Amniotic stem cell (primary cell): ENCODE measurements at places on chromosomes 16 and 17.

DNA sequence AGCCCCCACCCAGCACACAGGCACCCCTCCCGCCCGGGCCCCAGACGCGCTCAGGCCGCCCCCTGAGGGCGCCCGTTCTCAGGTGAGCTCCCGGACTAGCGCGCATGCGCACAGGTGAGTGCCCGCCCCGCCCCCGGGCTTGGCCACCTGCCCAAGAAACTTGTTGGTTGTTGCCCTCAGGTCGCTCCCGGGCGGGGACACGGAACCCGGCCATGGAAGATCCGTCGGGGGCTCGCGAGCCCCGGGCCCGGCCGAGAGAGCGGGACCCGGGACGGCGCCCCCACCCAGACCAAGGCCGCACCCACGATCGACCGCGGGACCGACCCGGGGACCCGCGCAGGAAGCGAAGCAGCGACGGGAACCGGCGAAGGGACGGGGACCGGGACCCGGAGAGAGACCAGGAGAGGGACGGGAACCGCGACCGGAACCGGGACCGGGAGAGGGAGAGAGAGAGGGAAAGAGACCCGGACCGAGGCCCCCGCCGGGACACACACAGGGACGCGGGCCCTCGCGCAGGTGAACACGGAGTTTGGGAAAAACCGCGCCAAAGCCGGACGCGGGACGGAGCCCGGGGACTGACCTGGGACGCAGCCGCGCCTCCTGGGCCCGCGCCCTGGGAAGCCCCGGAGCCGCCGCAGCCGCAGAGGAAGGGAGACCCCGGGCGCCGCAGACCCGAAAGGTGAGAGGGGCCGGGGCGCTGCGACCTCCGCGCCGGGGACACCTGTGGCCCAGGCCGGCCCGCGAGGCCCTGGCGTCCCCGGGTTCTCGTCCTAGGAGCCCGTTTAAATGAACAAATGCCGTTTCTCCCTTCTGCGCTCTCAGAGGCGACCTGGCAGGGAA, at the start of gene MARVELD3:
Gene MARVELD3 (plus strand): TSS at position 167 of the 840 bp plus-strand sequence. CDS start 46 bp downstream, at position 213.
- DNase-seq: no peak

- no peak for DNase-seq
These were observed 25.2 kb upstream of the MLKL start for GRCh38 chr16:74725651-74726455.

DNA sequence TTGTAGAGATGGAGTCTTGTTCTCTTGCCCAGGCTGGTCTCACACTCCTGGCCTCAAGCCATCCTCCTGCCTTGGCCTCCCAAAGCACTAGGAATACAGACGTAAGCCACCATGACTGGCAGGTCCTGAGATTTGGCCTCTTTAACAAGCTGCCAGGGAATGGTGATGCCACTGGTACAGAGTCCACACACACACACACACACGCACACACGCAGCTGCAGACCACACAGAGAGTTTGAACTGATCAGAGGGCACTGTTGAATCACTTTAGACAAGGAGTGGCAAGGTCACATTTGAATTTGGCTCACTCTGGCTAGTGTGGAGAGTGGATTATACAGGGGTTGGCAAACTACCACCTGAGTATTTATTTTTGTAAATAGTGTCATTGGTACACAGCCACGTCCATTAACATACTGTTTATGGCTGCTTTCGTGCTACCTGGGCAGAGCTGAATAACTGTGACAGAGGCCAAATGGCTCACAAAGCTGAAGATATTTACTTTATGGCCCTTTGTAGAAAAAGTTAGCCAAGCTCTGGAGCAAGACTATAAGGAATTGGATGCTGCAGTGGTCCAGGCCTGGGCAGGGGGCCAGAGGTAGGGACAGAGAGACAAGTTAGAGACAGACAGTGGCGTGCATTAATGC, 9.9 kb downstream of the ITPRIPL2 start:
- no peak for DNase-seq

GRCh38 chr16:534856-535445, 7.4 kb downstream of the CAPN15 start:
- no peak for DNase-seq

- no peak for DNase-seq
These were observed 574.3 kb upstream of the CA10 start for GRCh38 chr17:52732841-52733240.

- DNase-seq: no peak
These were observed 222.5 kb upstream of the GSE1 start for GRCh38 chr16:85390511-85391174.

DNA sequence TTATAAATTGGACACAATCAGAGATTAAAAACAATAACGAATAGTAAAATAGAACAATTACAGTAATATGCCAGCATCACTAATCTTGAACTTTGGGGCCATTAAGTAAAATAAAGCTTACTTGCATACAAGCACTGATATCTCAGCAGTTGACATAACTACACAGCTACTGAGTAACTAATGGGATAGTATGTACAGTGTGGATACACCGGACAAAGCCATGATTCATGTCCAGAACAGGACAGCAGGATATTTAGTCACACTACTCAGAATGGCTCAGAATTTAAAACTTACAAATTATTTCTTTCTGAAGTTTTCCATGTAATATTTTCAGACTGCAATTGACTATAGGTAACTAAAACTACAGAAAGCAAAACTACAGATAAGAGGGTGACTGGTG, 427.5 kb downstream of the CDH13 start:
- no peak for DNase-seq

- DNase-seq: no peak
These were observed 1.6 kb downstream of the BAHCC1 start for GRCh38 chr17:81396722-81397313.

GRCh38 chr16:14465799-14466198, 164.3 kb downstream of the PARN start:
- DNase-seq: no peak

DNA sequence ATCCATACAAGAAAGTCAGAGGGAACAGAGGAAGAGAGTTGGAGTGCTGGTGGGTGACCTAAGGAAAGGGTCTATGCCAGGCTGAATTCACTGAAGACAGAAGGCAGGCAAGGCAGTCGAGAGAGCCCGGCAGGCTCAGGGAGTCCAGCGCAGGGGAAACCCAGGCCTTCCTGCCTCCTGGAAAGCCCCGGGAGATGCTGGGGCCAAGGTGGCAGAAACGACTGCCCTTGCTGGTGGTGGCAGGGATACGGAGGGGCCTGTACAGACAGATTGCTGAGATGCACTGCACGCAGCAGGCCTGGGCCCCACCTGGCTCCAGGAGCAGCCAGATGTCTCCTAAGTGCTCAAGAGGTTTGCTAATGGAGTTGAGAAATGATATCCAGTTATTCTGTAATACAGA, 59.8 kb downstream of the GTF3C1 start:
- DNase-seq: no peak

GRCh38 chr16:87501117-87501516, 8.3 kb upstream of the ZCCHC14 start:
- DNase-seq: no peak

DNA sequence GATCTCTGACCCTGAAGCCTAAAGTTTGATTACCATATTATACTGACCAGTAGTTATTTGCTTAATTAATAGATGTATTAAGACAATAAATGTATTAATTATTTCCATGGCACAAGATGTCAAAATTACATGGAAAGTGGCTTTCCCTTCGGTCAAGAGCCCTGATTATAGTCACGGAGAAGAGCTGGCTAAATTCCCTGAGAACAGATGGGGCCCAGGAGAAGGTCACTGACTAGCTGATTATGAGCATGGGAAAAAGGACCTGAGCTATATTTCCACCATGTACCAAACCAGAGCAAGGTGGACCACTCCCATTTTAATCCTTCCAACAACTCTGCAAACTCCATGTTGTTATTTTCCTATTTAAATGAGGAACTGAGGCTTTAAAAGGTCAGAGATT, 12.9 kb upstream of the MYO18A start:
- no peak for DNase-seq

DNA sequence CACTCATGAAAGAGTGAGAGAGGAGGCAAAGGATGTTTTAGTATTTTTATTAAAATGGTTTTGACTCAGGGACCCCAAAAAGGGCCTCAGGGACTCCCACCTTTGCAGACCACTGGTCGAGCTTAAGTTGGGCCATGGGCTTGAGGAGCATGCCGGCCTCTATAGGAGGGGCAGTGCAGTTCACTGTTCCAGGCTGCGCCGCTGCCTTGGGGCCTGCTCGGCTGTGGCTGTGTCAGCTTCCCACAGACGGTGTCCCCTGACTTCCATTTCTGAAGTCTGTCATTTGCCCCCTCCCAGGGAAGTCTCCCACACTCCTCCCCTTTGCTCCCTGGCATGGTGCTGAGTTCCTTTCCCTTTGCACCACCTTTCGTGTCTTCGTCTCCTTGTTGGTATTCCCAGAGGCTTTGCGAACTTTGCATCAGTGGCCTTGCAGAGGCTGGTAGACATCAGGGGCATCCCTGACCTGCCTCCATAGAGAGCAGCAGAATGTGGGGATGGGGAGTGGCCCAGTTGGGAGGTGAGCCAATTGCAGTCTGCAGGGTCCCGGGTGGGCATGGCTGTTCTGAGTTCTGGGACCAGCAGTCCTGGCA, 17.1 kb downstream of the MPRIP start:
- DNase-seq: no peak

DNA sequence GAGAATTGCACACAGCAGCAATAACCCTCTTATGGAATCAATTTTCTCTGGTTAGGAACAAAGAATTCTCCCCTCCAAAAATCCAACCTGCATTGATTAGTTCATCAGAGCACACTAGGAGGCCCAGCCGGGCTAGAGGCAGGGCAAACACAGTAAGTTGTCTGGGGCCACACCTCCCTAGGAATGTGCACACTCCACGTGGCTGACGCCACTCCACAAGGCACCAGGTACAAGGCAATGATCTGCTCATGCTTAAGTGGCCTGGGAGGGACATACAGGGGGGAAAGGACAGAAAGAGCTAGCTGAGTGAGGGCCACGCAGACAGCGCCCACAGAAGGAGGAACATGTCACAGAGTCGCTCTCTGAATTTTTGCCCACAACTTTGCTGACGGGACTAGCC, 107.6 kb downstream of the SLC39A11 start:
- no peak for DNase-seq

DNA sequence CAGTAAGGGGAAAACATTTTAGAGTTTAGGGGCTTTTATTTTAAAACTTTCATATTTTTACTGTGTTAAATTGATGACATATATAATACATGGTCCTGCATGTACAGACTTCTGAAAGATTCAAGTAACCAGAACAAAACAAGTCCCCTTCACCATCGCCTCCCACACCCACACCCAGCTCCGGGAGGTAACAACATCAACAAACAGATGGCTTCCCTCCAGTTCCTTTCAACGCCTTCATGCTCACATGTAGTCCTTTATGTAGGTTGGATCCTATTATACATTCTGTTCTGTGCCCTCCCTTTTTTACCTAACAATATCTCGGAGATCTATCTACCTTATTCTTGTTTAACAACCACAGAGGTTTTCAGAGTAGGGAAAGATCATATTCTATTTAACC, 30.5 kb downstream of the GINS3 start:
- DNase-seq: no peak

- no peak for DNase-seq
These were observed 7.4 kb downstream of the GLIS2 start for GRCh38 chr16:4323071-4323844.

- DNase-seq: no peak
These were observed 59.6 kb downstream of the HAPSTR1 start for GRCh38 chr16:9151074-9151473.

DNA sequence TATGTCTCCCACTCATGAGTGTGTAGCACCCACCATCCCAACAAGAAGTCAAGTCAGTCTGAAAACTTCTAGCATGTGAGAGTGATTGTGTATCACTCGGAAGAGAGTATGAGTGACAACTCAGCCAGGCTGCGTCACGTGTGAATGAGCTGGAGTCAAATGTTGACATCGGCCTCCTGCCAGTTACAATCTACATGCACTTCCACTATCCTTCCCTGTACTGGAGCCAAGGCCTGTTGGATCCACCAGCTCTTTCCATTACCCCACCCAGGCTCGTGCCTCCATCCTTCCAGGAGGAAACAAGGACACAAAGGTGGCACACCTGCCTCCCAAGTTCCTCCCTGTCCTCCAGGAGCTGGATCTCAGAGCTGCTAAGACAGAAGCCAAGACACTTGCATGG, 64.5 kb downstream of the ASIC2 start:
- no peak for DNase-seq

- DNase-seq: no peak
These were observed 7.2 kb downstream of the SLC43A2 start for GRCh38 chr17:1621273-1621954.

- DNase-seq: no peak
These were observed 22.7 kb downstream of the ASGR1 start for GRCh38 chr17:7156342-7156940.

DNA sequence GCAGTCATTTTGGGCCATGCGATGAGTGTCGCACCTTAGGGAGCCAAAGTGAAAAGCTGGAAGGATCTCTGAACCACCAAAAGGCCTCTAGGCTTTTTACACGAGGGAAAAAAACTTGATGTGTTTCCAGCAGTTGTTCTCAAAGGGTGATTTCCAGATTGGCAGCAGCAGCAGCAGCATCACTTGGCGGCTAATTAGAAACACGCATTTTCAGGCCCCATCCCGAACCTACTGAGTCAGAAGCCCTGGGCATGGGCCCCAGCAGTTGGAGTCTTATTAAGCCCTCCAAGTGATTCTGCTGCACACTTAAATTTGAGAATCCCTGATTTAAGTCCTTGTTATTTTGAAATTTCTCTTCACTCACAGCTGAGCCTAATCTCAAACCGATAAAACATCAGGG, 25.3 kb upstream of the PYY start:
- DNase-seq: no peak

DNA sequence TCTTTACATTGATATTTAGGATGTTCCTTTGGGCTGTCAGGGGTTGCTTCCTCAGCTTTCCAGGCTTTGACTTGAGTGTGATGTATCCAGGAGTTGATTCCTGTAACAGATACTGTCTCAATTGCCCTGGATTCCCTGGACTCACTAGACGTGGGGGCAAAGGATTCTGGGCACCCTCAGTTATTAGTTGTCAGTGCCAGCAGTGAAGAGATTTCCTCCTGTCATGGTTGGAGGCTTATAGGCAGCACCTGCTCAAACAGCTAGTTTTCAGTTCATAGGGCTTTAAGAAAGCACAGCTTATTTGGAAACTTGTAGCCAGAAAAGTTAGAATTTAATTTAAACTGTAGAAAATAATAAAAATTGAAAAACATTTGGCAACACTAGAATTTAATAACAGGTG, 9.5 kb upstream of the B4GALNT2 start:
- no peak for DNase-seq

- DNase-seq: no peak
These were observed 11.1 kb upstream of the CHMP6 start for GRCh38 chr17:80980397-80981061.

DNA sequence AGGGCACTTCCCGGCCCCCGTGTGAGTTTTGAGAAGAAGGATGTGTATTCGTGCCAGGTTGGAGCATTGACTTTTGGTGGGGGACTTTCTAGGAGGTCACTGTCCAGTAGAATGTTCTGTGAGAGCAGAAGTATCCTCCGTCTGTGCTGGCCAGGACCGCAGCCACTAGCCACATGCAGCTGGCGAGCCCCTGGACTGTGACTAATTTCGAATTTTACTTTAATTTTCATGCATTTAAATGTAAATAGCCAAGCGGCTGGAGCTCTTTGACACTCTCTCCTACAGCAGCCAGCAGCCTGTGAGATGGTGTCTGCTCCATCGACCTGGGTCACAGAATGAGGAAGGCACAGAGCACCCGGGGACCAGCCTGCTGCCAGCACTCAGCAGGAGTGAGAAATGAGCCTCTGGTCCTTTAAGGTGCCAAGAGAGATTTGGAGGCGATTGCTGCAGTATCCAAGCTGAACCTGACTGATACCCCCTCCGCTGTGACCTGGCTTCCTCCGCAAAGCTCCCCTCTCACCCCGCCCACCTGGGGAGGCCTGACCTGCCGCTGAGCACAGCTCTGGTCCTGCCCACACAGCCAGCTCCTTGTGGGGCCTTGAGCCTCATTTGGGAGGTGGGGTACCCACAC, 7.8 kb downstream of the ATP2A3 start:
- no peak for DNase-seq

- DNase-seq: no peak
These were observed 20.1 kb downstream of the RAB11FIP3 start for GRCh38 chr16:445566-445965.
